Stimulated activated CD8-positive, alpha-beta memory T cell treated with anti-CD3 and anti-CD28 coated beads, Interleukin-15, amount 100 ng/mL, for 1 hour (primary cell): ENCODE measurements at places on chromosomes 5 and 9.

DNA sequence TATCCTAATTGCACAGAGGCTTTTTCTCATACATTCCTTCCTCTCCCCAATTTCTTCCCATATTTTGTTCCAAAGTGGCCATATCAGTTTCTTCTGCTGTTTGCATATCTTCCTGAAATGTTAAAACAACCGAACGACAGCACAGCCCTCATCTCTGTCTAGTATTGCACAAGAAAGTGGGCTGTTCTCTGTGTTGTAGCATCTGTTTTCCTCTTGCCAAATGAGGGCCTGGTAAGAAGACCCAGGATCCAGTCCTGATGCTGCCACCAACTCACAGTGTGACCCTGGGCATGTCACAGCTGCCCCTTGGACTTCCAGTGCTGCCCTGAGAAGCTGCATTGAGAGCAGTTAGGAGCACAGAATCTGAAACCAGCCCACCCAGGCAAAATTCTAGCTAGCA is 4.1 kb downstream of the SLC31A2 start:
- no peak for DNase-seq

- DNase-seq: no peak
Measured at GRCh38 chr9:72332351-72332750, 32.7 kb downstream of the ZFAND5 start.

- DNase-seq: no peak
Measured at GRCh38 chr5:116681334-116682013, 106.9 kb upstream of the SEMA6A start.

- no peak for DNase-seq
Measured at GRCh38 chr5:98519571-98519970, 253.9 kb upstream of the RGMB start.

- DNase-seq: no peak
Measured at GRCh38 chr9:128821584-128822406, 3.5 kb downstream of the ENDOG start.

DNA sequence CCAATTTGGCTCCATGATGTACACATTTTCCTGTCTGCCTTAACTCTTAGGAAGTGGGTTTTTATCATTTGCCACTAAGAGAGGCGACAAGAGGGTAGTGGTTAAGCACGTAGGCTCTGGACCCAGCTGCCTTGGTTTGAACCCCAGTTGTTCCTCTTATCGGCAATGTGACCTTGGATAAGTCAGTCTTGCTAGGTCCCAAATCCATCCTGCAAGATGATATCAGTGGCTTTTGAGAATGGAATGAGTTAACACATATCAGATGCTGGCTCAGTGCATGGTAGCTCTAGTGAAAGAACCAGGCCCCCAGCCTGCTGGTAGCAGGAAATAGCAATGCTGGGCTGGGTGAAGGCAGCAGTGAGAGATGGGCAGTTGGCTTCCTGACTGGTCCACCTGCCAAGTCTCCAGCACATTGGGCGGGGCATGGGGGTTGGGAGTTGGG is 72.5 kb downstream of the STK10 start:
- no peak for DNase-seq

DNA sequence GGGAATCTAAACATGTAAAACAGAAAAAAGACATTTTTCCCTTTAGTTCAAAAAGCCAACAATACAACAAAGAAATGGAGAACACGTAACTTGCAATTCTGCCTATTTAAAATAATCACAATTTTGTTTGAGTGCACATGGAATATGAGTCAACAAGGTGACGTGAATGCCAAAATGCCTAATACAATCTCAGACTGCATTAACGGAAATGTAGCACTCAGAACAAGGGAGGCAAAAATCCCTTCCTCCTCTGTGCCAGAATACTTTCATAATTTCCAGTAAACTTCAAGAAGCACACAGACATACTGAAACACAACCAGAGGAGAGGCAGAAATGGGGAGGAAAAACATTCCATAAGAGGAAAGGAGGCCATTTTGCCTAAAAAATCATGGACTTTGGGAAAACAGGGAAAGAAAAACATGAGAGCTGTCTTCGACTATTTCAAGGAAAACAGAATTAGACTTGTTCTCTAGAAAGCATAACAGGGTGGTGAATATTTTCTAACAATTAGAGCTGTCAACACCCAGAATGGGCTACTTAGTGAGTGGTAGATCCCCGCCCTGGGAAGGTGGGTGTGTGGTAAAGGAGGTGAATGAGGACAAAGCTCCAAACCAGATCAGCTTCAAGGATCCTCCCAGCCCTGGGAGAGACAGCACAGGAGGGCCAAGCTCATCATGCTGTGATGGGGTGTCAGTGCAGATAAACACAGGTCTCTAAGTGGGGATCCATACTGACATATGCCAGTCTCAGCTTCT is 48.2 kb downstream of the ABCA1 start:
- no peak for DNase-seq

GRCh38 chr5:27682600-27682999 is 644.2 kb upstream of the CDH9 start:
- no peak for DNase-seq

- no peak for DNase-seq
Measured at GRCh38 chr5:175853573-175854230, 17.7 kb upstream of the CPLX2 start.
